ENCODE measurements at places on chromosomes 2 and 18.
A peak's percentile ranks its signal among the peaks of the same experiment; 100 is the strongest.

DNA sequence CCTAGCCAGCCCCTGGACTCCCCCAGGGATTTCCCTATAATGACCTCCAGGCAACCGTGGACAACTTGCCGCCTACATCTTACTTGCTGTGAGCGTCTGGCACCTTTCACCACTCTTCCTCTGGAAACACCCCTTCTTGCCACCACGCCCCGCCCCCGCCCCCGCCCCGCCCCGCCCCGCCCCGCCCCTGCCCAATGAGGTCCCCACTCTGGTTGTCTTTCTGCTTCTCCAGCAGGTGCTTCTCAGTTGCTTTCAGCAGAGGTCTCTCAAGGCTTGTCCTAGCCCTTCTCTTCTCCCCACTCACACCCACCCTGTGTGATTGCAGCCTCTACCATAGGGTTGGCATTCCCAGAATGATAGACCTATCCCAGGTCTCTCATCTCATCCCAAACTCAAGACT is 214.5 kb downstream of the EN1 start:
- DNase-seq = no peak

DNA sequence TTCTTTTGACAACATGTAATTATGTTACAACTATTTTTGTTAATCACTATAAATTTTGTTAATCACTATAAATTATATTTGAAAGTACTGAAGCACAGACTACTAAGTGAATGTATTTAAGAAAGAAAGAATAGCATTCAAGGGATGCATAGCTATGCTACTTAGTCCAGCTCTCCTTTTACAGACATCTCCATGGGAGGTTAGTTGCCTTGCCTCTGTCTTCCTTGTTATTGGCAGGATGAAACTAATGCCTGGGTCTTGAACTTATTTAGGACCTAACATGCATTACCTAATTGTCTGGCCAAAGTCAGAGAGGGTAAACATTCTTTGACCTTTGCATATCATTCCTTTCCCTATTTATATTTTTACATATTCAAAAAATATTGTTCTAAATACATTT is 519.5 kb downstream of the NRXN1 start:
- no peak for DNase-seq

GRCh38 chr2:197089655-197090054 is 163.1 kb upstream of the PGAP1 start:
- DNase-seq = no peak

DNA sequence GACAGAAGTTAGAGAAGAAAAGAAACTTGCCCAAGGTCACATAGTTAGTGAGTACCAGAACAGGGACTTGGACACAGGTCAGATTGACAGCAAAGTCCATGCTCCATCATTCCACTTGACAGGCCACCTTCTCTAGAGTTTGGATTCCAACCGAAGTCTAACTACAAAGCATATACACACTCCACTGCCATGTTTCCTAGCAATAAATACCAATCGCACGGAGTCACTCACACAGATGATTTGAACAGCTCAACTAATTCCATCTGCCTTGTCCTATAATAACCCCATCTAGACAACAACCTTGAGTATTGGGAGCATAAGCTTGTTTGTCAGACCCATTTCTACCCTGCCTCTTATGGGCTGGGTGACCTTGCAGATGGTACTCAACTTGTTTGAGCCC is 334.6 kb upstream of the MGAT5 start:
- DNase-seq = no peak

DNA sequence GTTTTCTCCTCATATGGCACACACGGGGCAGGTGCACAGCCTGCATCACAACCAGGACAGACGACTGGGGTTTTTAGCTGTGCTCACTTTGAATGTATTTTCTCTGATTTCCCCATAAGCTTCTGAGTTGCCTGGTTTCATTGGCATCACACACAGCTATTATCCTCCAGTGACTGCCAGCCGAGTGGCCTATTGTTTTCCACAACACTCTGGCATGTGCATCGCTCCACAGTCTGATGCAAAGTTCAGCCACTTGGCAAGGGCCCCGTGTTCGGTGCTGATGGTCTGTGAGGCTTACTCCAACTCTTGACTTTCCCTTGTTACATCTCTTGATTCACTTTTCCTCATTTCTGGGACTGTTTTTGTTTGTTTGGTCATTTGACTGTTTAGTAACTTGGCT is 593.1 kb downstream of the CBLN2 start:
- DNase-seq = no peak

DNA sequence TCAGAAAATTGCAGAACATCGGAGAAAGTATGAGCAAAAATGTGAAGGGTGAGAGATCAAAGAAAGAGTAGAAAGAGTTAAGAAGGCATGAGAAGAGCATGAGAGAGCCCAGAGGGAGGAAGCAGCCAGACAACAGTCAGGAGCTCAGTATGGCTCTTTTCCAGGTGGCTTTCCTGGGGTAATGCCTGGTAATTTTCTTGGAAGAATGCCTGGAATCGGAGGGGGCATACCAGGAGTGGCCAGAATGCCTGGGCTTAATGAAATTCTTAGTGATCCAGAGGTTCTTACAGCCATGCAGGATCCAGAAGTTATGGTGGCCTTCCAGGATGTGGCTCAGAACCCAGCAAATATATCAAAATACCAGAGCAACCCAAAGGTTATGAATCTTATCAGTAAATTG is 271.8 kb upstream of the TFPI start:
- no peak for DNase-seq

- DNase-seq = peak; percentile 44
These were observed 47.4 kb downstream of the TSPYL6 start for GRCh38 chr2:54208364-54209240.

DNA sequence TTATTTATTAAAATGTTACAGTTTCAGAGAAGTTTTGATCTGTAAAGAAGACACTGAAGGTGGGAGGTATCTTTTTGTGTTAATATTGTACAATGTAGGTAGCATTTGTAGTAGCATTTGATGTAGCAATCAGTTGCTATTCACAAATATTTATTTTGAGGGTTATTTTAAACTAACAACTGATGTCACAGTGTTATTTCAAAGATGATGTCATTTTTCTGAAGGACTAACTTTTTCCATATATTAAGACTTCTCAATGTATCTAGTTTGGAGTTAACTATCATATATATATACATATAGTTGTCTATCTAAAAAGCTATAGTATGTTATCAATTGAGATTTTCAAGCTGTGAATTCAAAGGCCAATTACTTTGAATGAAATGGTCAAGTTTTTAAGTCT is 1003.3 kb downstream of the DSC3 start:
- no peak for DNase-seq

DNA sequence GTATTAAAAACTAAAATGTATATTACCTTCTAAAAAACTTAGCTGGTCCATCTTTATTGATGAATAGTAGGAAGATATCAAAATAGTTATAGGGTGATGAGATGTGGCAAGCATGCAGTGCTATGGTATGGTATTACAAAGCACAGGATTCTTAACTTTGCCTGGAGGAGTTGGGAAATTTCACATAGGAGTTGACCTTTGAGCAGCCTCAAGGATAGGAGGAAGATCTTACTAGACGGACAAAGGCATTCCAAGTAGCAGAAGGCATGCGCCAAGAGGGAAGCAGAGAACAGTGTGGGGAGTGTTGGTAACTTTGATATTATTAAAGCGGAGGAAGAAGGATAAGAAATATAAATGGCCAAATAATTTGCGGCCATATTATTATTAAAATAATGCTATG is 60.0 kb downstream of the TTC21B start:
- DNase-seq = no peak

DNA sequence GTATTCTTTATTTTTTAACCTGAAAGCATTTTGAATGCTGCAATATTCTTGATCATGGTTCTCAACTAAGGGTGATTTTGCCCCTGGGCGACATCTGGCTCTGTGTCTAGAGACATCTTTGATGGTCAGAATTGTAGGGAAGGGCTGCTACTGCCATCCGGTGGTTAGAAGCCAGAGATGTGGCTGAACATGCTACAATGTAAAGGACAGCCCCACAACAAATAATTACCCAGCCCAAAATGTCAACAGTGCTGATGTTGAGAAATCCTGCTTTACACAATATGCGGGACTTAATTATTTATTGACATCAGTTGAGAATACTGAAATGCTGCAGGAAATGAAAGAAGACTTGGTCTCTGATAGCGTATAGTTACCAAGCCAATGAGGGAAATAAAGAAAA is 37.5 kb upstream of the SERPINB2 start:
- DNase-seq = no peak

DNA sequence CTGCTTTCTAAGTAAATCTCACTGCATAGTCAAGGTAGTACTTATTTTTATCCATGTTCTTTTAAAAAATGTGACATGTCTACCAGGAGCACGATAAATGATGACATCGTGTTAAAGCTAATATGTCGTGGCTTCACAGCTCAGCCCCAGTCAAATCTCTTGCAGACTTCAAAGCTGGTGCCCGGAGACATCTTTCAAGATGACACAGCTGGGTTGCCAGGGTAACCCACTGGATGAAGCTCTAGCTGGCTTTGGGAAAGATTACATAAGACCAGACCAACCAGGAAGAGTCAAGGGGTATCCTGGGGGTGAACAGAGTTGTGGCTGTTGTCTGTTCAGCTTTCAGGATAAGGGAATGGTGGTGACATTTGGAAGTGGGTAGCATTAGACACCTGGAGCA is 67.8 kb downstream of the VSNL1 start:
- DNase-seq = no peak

GRCh38 chr18:21300908-21301200 is 58.8 kb downstream of the GREB1L start:
- DNase-seq = no peak

GRCh38 chr2:238727585-238728329 is 120.1 kb upstream of the TWIST2 start:
- no peak for DNase-seq

DNA sequence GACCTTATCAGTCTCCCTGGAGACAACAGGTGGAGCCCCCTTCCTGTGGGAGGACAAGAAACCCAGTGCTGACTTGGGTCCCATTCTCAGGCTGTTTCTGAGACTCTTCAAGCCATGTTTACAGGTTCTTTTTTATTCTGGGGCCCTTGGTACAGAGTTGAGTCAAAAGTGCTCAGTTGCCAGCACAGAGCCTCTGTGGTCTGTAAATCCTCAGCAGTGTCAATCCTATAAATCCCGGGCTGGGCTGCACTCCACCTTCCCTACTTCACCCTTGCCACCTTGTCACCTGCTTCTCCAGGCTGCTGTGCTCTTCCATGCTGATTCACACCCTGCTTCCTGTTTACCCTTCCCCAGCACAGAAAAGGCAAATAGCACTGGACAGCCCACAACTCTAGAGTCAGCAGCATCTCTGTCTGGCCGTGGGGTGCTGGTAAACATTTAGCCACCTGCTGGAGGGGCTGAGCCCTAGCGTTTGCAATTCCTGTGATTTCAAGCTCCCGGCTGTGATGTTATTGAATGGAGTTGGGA is 74.7 kb downstream of the TNFRSF11A start:
- DNase-seq = no peak

- DNase-seq = no peak
These were observed 23.3 kb downstream of the SCG2 start for GRCh38 chr2:223578846-223579245.

DNA sequence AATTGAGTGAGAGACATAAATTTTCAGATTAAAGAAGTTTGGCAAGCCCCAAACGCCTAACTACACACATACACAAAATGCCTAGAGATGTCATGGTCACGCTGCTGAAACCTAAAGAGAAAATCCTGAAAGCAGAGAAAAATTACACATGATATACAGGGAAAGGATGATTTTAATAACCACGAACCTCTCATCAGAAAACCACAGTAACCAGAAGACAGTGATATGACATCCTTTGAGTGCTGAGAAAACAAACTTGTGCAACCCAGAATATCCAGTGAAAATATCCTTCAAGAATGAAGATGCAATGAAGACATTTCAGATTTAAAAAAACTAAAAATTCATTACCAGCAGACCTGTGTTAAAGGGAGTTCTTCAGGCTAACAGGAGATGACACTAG is 122.4 kb upstream of the LMAN1 start:
- no peak for DNase-seq

All from muscle of arm (tissue), 14 donors.